NCI-H82 (cell line): ENCODE measurements at places on chromosomes 11 and 22.
A peak's percentile ranks its signal among the peaks of the same experiment; 100 is the strongest.

DNA sequence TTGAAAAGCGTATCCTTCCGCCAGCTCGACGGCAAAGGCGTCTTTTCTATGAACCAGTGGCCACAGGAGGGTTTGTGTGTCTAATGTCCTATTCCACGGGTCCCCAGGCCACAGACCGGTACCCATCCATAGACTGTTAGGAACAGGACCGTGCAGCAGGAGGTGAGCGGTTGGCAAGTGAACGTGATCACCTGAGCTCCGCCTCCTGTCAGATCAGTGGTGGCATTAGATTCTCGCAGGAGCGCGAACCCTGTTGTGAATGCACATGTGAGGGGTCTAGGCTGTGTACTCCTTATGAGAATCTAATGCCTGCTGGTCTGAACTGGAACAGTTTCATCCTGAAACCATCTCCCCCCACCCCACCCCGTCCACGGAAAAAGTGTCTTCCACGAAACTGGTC, 62.7 kb upstream of the KCNQ1OT1 start:
- no peak for DNase-seq

GRCh38 chr11:65764434-65764833, 16.3 kb downstream of the AP5B1 start:
- DNase-seq, result no peak

- no peak for DNase-seq
Measured at GRCh38 chr11:30825723-30826122, 239.6 kb upstream of the MPPED2 start.

DNA sequence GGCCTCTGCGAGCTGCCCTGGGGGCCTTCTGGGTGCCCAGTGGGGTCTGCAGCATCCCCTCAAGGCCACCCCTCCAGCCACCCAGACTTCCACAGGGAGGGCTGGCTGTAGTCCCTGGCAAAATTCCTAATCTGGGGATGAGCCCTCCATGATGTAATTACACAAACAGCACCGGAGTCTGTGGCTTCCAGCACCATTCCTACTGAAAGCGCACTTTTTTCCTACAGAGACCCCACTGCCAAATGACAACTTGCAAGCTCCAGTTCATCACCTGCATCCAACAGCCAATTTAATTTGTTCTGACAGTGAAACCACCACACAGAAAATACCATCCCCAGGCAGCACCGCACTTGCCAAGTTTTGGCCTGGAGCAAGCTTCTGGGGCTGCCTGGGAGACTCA, 70.4 kb downstream of the TRMU start:
- no peak for DNase-seq

- no peak for DNase-seq
Measured at GRCh38 chr11:120052196-120052775, 85.6 kb downstream of the TRIM29 start.

DNA sequence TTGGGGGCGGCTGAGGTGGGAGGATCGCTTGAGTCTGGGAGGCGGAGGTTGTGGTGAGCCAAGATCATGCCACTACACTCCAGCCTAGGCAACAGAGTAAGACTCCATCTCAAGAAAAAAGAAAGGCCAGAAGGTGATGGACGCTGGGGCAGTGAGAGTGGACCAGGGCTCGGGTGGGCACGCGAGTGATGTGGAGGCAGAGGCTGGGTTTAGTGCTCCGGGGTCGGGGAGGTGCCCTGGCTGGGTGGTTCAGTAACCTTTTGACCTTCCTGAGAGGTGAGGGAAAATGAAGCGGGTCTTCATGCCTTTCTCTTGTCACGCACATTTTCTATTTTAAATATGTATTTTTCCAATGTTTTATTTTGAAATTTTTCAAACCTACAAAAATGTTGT, 45.1 kb downstream of the ST14 start:
- no peak for DNase-seq

DNA sequence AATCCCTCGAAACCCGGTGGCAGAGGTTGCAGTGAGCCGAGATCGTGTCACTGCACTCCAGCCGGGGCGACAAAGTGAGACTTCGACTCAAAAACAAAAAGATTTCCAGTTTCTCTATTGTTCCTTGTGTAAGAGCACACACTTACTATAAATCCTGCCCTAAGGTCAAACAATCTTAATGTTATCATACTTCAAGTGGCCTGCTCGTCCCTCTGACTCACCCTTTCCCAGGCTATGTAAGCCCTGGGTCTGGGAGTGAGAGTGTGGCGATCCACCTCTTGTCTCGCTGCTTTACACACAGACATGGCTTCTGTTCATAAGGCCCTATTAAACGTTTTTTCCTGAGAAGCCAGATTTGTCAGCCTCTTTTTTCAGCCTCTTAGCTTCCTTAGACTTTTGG, 24.4 kb upstream of the A4GALT start:
- DNase-seq, result no peak

- no peak for DNase-seq
Measured at GRCh38 chr22:37442537-37442936, 15.3 kb upstream of the ELFN2 start.

- DNase-seq, result no peak
Measured at GRCh38 chr11:35335226-35335625, 84.1 kb downstream of the SLC1A2 start.

- no peak for DNase-seq
Measured at GRCh38 chr22:32627091-32627490, 152.5 kb downstream of the FBXO7 start.

DNA sequence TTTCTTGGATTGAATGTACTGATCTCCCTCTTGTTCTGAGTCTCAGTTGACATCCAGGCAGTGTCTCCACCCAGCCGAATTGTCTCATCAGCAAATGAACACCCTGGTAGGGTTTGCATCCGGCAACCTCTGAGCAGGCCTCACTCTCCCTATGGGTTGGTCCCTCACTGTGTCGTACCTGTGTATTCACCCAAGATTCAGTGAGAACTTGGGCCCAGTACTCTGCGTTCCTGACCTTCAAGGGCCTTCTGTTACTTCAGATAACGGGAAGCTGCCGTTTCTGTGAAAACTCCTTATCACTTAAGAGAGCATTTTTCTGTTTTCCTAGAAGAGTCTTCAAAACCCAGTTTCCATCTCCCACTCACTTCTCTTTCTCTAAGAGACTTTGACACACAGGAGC, 915.6 kb downstream of the TBC1D22A start:
- DNase-seq, result no peak

GRCh38 chr11:129331217-129331616, 44.4 kb upstream of the BARX2 start:
- DNase-seq, result no peak

DNA sequence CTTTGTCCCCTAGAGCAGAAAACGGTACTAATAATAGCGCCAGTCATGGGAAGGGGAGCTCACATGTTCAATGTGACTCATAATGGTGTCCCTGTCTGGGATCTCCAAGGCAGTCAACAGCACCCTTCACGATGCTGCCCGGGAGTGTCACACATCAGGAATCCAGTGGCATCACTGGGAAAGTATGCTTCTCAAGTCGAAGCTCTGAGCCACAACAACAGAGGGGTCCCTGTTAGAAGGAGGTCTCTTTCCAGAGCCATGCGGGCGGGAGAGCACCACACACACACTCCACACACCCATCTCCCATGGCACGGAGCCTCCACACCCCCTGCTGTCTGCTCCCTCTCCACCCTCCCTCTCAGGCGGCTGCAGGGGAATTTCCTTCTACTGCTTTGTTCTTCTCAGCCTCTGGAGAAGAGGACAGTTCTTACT, 119.7 kb downstream of the ETS1 start:
- DNase-seq, result no peak

GRCh38 chr11:73389134-73389525, 12.9 kb downstream of the RELT start:
- DNase-seq, result no peak

DNA sequence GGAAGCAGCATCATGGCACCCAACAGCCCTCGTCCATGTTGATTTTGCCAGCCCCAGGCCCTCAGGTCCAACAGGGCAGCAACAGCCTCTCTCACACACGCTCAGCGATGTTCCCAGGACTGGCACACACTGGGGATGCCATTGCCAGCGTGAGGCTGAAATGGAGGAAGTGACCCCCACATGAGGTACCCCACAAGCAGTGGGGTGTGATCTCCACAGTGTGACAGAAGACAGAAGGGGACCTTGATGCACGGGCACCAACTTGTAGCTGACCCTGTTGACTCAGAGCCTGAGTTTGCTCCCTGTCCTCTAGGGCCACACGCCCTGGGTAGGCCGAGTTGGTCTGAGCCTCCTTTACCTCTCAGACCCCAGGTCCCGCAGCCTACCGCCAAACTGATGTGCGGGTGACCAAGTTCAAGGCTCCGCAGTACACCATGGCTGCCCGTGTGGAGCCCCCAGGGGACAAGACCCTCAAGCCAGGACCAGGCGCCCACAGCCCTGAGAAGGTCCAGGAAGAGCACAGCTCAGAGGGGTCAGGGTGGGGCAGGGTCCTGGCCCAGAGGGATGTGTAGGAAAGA, 6.2 kb downstream of the SCGB1C1 start:
- no peak for DNase-seq

DNA sequence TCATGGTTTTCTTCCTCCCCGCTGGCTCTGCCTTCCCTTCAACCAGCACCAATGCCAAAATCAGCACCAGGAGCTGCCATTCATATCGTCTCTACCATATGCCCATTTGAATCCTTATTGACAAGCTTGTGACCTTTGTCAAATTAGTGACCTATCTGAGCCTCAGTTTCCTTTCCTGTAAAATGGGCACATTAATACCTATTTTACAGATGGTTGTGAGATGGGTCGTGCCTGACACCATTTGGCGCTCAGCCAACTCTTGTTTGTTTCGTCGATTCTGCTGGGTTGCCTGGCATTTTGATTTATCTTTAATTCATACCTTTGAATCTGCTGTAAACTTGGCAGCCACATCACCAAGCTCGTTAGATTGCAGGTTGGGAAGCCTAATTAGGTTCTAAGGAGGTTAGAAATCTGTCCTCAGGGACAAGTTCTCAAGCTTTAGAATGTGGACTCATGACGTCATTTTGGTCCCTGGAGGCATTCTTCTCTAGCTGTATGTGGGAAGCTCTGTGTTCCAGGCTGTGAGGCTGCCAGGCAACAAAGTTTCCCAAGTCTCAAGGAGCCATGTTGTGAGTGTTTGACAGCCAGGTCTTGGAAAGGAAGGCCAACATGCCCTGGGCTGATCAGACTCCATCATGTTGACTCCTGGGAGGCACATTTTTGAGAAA, 61.0 kb downstream of the RPS6KA4 start:
- peak; percentile 7 for DNase-seq

DNA sequence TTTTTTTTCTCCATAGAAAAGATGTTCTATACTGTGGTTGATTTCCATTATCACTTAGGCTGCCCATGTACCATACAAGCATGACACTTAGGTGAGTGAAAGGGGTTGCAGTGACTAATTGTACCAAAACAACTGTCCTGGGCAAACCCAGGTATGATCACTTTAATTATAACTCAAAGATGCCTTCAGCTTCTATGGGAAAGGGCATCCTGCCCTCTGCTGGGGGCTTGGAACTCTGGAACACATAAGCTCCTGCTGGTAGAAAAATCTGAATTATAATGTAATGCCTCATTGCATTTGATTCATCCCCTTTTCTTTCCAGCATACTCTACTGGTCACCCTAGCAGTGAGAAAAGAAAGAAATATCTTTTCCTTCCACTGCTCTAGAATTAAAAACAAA, 206.3 kb downstream of the DDX10 start:
- DNase-seq, result peak; percentile 24

GRCh38 chr11:121889931-121890330, 226.1 kb downstream of the BLID start:
- DNase-seq, result no peak
